ENCODE measurements at places on chromosomes 4 and X.

- no peak for DNase-seq
Measured at GRCh38 chr4:52984462-52984881, 122.4 kb downstream of the RASL11B start.

GRCh38 chr4:153217440-153217839 is 13.2 kb downstream of the TRIM2 start:
- no peak for DNase-seq

DNA sequence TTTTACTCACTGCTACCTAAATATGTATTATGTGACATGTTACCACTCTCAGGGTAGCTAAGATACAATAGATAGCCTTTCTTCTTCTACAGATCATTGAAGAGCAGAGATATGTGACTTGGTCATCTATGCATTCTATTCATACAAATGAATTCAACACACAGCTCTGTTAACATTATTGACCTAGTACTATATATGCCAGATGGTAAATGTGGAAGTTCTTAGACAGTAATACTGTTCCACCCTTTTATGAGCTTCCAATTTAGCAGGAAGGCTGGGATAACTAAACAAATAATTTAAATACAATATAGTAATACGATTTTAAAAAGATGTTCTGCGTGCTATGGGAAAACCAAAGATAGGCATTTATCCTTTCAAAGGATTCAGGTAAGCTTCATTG is 76.0 kb downstream of the SYTL5 start:
- DNase-seq, result no peak

DNA sequence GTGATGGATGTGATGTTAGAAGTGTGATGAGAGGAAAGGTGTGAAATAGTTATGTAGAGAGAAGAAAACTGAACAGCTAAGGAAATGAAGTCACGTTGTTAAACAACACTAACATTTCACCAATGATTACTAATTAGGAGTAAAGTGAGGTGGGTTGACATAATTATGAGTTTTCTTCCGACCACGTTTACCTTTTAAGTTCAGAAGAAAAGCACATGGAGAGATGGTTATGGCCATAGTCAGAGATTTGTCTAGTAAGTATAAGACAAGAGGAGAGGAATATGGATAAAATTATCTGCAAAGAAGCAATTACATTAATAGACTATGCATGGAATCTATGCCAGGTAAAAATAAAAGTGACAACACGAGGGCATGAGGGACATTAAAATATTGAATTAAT is 551.3 kb upstream of the TECRL start:
- DNase-seq, result no peak

DNA sequence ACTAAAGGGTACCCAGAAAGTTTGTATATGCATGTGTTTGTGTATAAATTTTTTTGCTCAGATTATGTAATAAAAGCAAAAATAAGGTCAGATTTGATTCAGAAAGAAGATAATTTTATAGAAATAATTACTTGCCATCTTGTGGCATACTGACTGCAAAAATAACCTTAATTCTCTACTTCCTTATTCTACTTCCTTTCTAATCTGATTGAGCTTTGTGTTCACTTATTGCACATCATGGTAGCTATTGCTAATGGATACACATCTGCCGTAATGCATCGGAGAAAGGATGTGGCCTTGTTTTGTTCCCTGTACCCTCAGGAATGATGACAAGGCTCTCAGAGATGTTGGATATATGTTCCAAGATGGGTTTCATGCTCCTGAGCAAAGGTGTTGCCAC is 10.5 kb upstream of the GNPDA2 start:
- no peak for DNase-seq
